Activated CD4-positive, alpha-beta T cell treated with anti-CD3 and anti-CD28 coated beads, Interleukin-2, amount 50 U/mL, for 24 hours (primary cell): ENCODE measurements at places on chromosomes 2 and 18.

DNA sequence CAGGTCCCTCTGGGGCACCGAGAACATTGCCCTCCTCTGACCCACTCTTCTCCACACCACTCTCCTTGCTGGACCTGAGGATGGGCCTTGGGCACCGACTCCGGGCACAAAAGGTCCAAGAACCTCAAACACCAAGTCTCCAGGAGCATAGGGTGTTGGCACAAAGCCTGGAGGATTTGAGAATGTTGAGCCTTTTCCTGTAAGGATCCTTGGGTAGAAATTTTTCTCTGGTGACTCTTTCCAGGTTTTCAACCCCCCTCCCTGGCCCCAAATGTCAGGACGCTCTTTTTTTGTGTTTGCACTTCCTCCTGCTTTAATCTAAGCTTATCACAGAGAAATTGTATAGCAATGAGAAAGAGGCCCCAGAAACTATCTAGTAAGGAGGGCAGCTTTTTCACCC, 9.2 kb downstream of the SPR start:
- no peak for DNase-seq

- no peak for DNase-seq
Observed at GRCh38 chr18:5475267-5475666, 68.5 kb downstream of the EPB41L3 start.

- DNase-seq: no peak
Observed at GRCh38 chr2:181471226-181471625, 14.0 kb downstream of the ITGA4 start.

GRCh38 chr2:187051350-187051749, 202.4 kb upstream of the ZSWIM2 start:
- no peak for DNase-seq

GRCh38 chr2:155157711-155158110, 459.2 kb downstream of the KCNJ3 start:
- DNase-seq: no peak

DNA sequence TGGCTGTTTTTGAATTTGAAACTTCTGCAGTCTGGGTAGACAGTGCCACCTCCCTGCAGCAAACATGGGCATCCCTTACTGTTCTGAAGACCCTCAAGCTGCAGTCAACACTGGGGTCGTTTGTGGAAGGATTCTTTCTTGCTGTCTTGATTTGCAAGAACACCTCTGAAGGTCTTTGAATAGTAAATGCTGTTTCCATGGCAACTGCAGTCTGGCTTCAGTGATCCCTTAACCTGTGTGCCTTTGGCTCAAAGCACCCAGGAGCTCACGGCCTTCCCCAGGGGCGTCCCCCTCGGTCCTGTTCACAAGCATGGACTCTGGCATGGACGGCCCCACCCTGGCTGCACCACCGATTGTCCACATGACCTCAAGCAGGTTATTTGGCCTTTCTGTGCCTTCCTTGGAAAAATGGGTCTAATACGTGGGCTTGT, 38.3 kb downstream of the LRRFIP1 start:
- no peak for DNase-seq

- DNase-seq: no peak
Observed at GRCh38 chr2:86054535-86055082, 51.1 kb downstream of the POLR1A start.

DNA sequence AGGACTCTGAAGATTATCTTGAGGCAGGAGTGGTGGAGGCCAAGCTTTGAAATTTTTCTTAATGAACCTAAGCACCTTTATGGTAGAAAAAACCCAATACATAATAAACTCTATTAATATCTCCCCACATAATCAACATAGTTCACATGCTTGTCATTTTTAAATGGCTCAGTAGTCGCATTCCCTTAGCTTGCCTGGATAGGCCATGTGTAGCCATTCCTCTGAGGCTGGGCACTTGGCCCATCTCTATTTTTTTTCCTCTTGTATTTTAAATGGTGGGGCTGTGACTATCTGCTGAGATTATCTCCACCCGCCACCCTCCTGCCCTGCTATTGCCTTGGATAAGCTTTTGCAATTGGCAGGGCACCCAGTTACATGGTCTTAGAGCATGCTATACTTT, 143.1 kb downstream of the FHOD3 start:
- DNase-seq: no peak

DNA sequence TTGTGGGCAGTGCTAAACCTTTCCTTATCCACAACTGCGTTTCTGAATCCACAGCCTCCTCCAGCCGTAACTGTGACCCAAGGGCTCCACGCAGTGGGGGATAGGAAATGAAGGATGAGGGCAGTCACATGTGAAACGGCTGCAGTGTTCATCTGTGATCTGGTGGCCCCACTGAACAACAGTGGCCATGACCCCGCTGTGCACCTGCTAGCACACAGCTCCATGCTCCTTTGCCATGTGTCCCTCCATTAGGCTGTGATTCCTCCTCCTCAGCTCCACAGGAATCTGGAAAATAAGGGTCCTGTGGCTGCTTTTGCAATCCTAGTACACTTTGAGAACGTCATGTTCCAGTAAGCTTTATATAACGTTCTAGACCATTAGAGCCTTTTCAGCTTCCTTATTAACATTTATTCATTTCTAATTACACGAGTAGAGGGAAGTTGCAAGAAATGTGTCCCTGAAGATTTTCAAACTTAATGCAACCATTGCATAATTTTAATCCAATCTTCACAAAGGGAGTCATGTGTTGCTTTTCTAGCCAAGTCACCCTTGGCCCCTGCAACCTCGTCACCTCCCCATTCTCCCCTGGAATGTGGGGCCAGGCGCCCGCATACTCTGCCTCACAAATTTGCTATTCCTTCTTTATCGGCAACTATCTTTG, 7.1 kb upstream of the NAPG start:
- no peak for DNase-seq

DNA sequence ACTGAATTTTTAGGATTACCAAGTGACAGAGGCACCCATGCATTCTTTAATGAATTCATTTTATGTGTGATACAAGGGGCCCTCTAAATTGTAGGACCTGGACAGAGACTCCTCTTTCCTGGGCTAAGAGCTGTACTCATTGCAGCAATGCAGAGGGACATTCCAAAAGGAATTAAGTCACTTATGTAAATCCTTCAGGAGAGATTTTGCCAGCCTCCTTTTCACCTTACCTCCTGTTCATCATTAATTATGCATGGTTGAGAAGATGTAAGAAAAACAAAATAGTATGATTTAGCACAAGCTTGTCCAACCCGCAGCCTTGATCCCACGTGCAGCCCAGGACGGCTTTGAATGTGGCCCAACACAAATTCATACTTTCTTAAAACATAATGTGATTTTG, 84.5 kb upstream of the TANK start:
- DNase-seq: no peak

DNA sequence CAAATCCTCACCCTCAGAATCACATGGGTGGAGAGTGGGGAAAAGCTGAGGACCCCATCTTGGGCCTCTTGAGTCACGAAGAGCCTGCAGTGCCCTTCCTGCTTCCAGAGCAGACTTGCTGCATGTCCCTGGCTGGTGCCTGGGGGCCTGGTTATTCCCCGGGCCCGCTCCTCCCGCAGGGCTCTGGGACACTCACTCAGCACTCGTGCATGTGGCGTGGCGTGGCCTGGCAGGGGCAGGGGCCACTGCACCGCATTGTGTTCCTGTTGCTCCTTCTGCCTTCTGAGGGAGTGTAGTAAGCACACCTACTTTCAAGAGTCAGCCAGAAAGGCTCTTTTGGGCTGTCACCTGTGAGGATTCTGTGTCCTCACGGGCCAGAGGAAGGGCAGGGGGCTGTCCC, 17.4 kb upstream of the MZT2A start:
- no peak for DNase-seq

DNA sequence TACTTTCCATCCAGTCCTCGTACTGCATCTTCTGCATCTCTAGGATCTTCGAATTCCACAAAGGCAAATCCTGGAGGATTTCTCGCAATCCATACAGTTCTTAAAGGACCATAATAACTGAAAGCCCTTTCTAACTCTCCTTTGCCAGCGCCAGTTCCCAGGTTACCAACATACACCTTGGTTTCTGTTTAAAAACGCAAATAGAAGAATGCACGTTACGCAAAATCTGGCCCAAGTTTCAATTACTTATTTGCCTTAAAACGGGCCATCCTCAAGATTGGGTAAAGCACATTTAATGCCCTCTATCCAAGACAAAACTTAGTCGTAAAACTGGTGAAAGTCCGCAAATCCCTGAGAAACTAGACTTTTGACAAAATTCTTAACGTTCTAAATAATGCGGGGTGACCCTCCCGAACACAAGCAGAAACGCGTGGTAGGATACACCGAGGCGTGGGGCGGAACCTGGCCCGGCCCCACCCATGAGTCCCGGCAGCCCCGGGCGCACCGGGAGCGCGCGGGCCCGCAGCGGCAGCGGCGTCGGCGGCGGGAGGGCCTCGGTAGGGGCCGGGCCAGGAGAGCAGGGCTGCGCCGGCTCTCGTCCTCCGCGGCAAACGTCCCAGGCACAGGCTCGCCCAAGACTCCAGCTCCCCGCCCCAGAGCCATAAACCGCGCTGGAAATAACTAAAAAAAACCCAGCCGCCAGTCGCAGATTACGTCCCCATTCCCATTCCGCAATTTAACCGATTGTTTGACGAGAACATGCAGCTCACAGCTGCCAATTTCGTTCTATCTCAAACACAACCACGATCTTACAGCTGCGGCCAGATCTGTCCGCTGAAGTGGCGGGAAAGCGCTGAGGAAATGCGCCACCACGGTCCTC, 910 bp downstream of the SRSF7 start:
- no peak for DNase-seq

DNA sequence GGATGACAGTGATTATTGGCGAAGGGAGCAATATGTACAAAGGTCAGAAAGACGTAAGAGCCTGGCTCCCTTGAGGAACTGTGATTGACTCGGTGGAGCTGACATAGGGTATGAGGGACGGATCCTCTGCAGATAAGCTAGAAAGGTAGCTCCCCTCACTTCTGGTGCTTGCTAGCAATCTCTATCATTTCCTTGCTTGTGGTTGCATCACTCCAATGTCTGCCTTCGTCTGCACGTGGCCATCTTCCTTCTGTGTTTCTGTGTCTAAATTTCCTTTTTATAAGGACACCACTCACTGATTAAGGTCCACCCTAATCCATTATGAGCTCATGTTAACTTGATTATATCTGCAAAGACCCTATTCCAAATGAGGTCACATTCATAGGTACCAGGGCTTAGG, 22.9 kb upstream of the LMAN1 start:
- DNase-seq: no peak

GRCh38 chr2:97995026-97995733, 568 bp downstream of the TMEM131 start:
- peak; percentile 22 for DNase-seq

DNA sequence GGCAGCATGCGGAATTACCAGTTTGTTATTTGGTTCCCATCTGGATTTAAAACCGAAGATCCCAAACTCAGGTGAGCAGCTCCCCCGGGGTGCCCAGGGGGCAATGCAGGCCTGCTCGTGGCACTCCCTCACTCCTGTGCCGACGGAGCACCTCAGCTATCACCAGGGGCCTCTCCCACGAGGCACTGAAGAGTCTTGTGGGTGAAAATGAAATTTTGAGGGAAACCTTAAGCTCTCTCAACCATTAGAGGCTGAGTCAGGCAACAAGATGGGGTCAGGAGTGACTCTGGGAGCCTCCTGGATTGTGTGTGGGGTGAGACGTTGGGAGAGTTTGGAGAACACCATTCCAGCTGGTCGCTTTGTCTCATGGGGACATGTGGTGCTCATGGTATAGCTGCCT, 189.0 kb downstream of the PRKCE start:
- no peak for DNase-seq

DNA sequence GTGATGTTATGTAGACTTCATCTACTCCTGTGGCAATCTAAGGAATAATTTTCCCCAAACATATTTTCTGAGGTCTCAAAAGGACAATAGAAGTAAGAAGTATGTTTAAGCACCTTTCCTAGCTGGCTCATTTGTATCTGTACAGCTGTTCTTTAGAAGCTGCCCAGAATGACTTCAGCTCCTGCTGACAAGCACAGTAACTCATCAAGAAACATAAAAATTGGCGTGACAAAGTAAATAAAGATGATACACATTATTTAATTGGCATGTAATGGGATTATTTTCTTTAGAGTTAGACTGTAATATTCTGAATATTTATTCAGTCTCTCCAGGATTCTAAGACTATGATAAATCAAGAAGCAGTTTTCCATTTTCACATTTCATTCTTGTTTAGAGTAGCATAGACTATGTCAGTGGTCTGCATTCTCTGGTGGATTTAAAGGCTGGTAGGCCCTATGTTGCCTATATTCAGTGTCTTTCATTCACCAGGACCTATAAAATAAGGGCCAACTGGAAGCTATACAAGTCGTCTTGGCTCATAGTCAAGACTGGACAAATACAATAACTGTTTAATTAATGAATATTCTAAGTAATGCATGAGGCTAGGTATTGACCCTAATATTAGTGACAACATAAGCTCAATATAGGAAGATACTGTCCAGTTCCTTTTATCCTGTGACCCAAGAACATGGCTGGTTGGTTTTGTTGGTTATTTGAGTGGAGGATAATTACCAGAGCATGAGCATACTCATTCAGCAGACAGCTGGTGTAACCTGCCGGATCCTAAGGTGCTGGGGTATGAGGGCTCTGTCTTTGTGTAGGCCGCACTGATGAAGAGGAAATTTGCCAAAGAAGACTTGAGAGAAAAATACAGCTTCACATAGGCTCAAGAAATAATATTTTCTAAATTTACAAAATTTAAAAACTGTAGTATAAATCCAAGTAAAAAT, 107.0 kb downstream of the PDE1A start:
- DNase-seq: no peak

DNA sequence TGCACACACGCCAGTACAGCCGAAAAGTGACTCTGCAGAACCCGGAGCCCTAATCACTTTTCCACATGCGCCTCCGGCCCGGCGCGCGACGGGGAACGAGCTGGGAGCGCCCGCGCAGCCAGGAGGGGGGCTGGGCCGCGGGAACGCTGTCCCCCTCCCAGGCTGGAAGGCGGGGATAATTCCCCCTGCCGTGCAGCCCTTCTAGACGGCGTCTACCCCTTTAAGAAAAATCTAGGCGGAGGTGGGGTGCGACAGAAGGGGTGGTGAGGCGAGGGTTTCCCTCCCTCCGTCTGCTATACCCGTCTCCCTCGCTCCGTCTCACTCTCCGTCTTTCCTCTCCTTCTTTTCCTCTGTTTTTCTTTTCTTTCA, 2.4 kb downstream of the CYP26B1 start:
- no peak for DNase-seq
